Suppressor macrophage treated with lipopolysaccharide for 1 hour (primary cell): ENCODE measurements at places on chromosomes 4 and X.

DNA sequence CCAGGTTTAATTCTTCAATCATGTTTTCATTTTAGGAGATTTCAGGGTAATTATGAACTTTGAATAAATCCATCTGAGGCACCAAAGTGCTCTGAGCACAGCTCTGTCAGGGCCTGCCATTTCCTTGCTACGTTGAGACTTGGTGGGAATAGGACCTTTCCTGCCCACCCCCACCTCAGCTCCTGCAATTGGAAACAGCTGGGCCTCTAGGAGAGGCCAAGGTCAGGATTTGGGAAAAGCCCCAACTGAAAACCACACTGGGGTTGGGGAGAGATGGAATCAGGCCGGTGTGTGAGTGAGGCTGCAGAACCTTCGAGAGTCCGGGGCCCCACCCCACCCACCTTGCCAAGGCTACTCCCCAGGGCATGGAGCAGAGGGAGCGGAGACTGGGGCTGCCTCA, 212.7 kb upstream of the BCOR start:
- no peak for DNase-seq

DNA sequence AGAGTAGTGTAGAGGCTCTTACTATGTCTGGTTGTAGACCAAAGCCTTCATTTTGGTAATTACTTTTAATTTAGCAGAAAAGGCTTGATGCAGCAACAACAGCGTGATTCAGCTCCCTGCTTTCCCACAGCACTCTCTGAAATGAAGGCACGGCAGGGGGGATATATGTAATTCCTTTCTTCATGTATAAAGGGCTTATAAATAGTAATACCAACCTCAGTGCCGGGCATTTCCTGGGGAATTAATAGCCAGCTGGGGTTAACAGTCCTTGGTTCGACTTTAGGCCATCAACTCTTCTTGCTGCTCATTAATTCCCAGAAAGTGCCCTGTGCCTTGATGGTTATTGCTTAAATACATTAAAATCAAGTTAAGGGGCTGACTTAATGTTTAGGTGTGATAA, 669.0 kb downstream of the ZNF674 start:
- no peak for DNase-seq

DNA sequence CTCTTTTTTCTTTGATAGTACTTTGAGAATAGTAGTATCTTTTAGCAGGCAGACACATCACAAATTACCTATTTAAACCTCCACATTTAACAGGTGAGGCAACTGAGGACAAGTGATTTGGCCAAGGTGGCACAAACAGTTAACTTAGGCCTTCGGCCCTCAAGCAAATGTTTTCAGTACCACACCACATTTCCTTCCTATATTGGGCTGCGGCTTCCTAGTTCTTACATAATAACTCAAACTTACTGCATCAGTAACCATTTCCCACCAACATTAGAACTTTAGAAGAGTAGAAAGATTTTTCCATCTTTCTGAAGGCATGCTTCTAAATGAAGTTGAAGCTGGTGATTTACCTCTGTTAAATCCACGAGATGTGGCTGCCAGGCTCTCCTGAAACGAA, 63.2 kb upstream of the SLC4A4 start:
- no peak for DNase-seq

- DNase-seq = no peak
These were observed 182.8 kb upstream of the MAP3K15 start for GRCh38 chrX:19698122-19698521.
